ENCODE measurements at places on chromosomes 7 and 10. TPM values are rescaled to one million over a fixed set of nuclear protein-coding genes. Genes with fewer than 3 reads are reported as not detected.

ARHGEF35 gene
- 4.2 TPM for total RNA-seq

GRCh38 chr7:133528796-133529195 lies 275.9 kb downstream of the EXOC4 start:
- no peak for DNase-seq

AGAP9 gene
- total RNA-seq = 4.0 TPM

DNA sequence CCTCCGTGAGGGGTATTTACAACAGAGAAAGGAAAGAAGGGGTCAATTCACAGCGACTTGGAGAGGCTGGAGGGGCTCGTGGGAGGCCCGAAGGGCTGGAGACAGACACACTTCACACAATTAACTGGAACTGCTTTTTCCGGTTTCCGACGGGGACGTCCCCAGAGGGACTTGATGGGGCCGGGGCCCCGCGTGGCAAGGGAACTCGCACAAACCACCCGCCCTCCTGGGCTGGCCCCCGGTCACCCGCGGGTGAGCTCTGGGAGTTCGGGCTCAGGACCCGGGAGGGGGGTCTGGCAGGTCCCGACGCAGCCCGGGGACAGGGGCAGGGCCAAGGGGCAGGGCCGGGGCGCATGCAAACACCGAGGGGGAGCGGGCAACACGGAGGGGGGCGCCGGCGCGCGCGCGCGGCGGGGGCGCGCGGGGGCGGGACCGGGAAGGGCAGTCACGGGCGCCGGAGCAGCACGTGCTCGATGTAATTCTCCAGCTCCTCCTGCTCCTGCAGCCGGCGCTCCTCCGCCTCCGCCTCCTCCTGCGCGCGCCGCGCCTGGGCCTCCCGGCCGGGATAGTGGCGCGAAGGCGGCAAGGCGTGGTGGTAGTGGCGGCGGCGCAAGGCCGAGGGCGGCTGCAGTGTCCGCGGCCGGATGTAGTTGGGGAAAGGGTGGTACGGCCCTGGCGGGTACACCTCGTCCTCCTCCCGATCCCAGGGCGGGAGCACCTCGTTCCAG lies 2.7 kb downstream of the VGF start:
- DNase-seq = no peak

CNNM1 gene
- total RNA-seq = 0.57 TPM

ANXA7 gene
- total RNA-seq = 78.6 TPM

- no peak for DNase-seq
Measured at GRCh38 chr10:11425296-11425610, 186.2 kb downstream of the USP6NL start.

CD36 gene
- total RNA-seq = not detected

DNA sequence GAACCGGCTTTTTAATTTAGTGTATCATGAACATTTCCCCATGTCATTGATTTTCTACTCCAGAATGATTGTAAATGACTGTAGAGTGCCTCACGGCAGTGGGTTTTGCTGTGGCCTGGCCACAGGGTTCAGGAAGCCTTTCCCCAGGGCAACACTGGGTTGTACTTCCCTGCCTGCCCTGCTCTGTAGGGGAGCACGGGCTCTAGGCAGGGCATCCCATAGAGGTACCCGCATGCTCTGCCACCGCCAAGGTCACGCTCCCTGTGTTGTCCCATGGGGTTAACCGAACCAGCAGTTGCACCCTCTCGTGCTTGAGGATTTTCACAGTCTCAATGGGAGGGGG lies 63.8 kb downstream of the BPGM start:
- no peak for DNase-seq

- no peak for DNase-seq
Measured at GRCh38 chr7:73718438-73718881, 1.0 kb downstream of the STX1A start.

TMEM236 gene
- not detected for total RNA-seq

DNA sequence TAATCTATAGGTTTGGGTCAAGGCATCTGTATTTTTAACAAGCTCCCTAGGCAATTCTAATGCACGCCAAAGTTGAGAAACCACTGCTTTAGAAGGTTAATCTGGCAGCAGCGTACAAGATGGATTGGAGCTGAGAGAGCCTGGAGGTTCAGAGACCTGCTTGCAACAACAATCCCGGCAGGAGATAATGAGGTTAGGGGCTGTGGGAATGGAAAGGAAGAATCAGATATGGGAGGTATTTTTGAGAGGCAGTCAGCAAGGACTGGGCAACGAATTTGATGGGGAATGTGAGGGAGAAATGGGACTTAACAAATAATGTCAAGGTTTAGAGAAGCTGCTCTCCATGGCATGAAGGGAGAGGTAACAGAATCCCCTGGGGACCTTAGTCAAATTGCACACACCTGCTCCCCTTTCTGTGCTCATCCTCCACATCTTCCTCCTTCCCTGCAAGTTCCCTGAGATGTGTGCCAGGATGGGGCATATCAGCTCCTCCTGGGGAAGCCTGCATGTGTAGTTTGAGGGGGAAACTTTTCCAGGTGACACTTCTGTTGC lies 731.0 kb upstream of the GALNT17 start:
- DNase-seq = no peak

DNA sequence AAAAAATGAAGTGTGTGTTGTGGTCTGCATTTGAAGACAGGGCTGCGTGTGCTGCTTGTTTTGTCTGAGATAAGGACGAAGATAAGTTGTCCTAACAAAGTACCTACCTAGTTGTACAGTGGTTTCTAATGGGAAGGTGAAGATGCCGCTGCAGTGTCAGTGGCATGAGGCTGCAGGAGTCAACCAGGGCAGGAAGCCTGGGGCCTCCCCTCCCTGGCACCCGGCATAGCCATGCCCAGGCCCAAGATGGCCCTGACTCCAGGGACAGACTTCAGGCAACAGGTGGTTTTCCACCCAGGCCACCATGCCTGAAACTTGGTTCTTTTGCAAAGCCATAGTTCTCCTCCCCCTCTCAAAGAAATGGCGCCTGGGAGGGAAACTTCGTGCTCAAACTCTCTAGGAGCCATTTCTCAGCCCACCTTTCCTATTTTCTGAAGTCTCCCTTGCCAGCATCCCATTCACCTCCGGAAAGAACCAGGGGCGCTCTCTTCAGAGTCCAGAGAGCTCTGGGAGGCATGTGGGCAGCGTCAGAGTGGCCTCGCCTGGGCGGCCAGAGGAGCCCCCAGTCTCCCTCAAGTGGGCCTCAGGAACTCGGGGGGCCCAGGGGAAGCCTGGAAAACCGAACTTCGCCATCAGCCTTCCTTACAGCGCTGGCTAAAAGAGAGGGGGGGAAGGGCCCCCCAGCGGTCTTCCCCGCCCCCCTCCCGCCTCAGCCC lies 2.1 kb upstream of the KAT6B start:
- DNase-seq = peak; percentile 19

PCBD1 gene
- total RNA-seq = 21.4 TPM

DNA sequence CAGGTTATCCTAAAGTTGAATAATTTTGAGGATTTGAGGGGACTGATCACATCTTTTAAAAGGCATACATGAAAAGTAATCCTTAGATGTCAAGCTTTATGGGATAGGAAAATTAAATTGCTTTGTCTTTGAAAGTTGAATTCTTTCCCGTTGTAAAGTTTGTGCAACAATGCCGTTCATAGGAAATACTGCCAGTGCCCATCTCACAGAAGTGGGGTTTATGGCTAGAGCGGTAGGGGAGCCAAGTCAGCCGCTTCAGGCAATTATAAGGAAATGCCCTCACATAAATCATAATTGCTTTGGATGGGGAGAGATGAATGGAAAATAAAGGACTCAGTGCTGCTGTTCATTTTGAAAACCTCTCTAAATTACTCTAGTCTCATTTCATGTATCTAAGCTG lies 18.1 kb downstream of the CDC123 start:
- DNase-seq = no peak

GRCh38 chr7:101911800-101912715 lies 94.6 kb downstream of the CUX1 start:
- no peak for DNase-seq

- DNase-seq = no peak
Measured at GRCh38 chr7:68038621-68039314, 1042.1 kb downstream of the TYW1 start.

- DNase-seq = no peak
Measured at GRCh38 chr7:158371856-158372255, 215.8 kb downstream of the PTPRN2 start.

DNA sequence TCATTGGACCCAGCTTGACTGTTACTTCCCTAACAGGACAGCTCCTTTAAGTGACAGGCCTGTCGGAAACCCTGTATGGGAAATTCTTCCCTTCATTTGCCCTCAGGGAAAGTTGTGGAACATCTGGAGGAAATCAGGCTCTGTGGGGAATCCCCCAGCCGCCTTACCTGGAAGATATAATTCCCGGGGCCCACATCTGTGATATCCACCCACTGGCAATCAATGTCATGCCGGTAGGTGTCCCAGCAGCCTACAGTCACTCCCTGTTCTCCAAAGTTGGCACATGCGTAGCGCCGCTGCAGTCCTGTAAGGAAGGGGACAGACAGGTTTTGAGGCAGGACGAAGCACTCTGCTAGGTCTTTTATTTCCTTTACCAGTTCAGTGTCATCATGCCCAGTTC lies 16.6 kb downstream of the LOXL4 start:
- no peak for DNase-seq

RBM20 gene
- total RNA-seq = not detected

TRPV5 gene
- not detected for total RNA-seq

EEPD1 gene
- total RNA-seq = 13.8 TPM

C7orf33 gene
- not detected for total RNA-seq

GRCh38 chr10:103653581-103654037 lies 160.1 kb downstream of the NEURL1 start:
- DNase-seq = no peak

- no peak for DNase-seq
Measured at GRCh38 chr7:31776616-31777015, 89.6 kb downstream of the PPP1R17 start.

- DNase-seq = no peak
Measured at GRCh38 chr7:11557627-11558026, 274.4 kb downstream of the THSD7A start.

SORBS1 gene
- 0.56 TPM for total RNA-seq

DNA sequence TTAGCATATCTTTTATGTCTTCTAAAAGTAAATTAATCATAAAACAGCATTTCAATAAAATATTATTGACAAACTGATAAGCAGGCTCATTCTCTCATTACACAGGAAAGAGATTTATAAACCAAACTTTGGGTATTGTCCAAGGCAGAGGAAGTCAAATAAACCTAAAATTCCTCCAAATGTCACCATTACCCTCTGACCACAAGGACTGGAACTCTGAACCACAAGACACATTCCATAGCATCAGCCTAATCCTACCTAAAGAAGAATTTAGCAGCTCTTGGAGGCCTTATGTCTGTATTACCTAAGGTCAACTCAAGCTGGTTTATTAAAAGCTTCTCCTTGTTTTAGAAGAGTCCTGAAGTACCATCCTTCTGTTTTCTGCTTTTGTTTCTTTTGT lies 82.4 kb upstream of the SLC13A1 start:
- no peak for DNase-seq

- DNase-seq = no peak
Measured at GRCh38 chr7:44698046-44698580, 50.5 kb upstream of the ZMIZ2 start.

DNA sequence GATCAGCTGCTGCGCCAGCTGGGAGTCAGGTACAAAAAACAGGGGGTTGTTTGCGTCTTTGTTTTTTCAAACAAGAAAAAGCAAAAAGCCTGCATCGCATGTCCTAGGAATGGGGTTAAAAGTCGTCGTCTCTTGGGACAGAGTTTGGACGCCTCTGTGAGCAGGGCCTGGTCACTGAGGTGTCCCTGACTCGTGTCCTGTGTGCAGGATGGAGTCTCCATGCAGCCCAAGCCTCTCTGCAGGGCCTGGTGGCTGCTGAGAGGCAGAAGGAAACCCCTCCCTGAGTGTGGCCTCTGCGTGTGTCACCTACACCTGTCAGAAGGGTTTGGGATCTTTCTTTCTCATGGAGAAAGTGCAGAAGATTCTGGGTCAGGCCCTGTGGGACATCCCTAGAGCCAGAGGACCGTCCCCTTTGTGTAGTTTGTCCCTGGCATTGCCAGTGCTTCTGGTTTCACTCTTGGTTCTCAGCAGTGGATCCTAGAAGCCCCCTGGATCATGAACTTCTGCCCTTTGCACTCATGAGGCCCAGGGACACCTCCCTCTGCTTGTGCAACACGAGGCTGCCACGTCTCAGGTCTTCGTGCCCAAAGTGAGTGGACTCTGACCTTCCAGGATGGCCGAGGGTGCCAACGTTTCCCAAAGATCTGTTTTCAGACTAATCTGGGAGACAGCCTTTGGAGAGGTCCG lies 75.0 kb downstream of the PRKAG2 start:
- DNase-seq = no peak

GRCh38 chr7:81506609-81507008 lies 263.2 kb downstream of the HGF start:
- DNase-seq = no peak

DNA sequence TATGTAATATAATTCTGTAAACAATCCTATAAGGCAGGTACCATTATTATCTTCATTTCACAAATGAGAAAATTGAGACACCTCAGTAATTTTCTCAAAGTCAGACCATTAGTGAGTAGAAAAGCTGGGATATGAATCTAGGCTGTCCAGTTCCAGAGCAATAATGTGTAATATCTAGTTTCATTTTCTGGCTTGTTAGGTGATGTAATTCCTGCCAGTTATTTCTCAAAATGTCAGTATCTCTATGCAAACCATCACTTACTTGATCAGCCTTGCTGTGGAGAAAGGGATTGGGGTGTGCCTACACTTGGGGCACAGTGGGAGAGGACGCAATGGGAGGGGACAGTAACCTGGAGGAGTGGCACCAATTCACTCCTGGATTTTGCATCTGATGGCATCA lies 157.5 kb downstream of the LYZL1 start:
- no peak for DNase-seq

RNF133 gene
- not detected for total RNA-seq

- DNase-seq = no peak
Measured at GRCh38 chr7:15446722-15447121, 115.1 kb downstream of the AGMO start.

HOXA1 gene
- 0.22 TPM for total RNA-seq

SHH gene
- not detected for total RNA-seq

- DNase-seq = peak; percentile 13
Measured at GRCh38 chr10:8365935-8366911, 311.7 kb downstream of the GATA3 start.

GRCh38 chr10:66604195-66604594 lies 321.6 kb upstream of the LRRTM3 start:
- DNase-seq = no peak

- DNase-seq = no peak
Measured at GRCh38 chr7:81284576-81284975, 365.7 kb upstream of the SEMA3C start.

TMEM225B gene
- total RNA-seq = 1.2 TPM

DNA sequence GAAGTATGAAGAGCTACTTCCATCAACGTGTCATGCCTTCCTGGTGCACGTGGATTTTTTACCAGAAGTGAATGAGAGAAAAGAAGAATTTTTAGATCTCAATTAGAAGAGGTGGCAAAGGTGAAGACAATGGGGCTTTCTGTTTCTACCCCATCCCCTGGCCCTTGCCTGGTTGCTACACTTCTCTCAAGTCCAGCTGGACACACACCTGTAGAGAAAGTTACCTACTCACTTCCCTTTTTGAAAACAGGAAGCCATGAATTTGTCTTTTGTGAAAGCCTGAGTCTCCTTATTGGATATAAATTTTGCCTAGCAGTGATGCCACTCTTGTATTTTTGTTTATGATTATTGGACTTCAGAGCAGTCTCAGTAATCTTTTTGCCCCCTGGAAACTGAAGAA lies 142.9 kb upstream of the AKR1E2 start:
- no peak for DNase-seq

- DNase-seq = no peak
Measured at GRCh38 chr7:102189756-102190155, 96.9 kb upstream of the SH2B2 start.
